ENCODE measurements at places on chromosomes 4 and X.
A peak's percentile ranks its signal among the peaks of the same experiment; 100 is the strongest.

GRCh38 chr4:28221536-28221935, 1360.9 kb downstream of the STIM2 start:
- no peak for DNase-seq

- DNase-seq, result no peak
Measured at GRCh38 chr4:187209921-187210613, 486.4 kb upstream of the FAT1 start.

- DNase-seq, result no peak
Measured at GRCh38 chrX:36199928-36200327, 280.4 kb downstream of the CFAP47 start.

GRCh38 chrX:69124108-69124507, 41.1 kb downstream of the PJA1 start:
- DNase-seq, result no peak

GRCh38 chrX:115047181-115047580, 29.8 kb upstream of the IL13RA2 start:
- no peak for DNase-seq

- DNase-seq, result no peak
Measured at GRCh38 chr4:6282314-6282771, 12.7 kb downstream of the WFS1 start.

GRCh38 chr4:132548463-132548862, 600.6 kb upstream of the PCDH10 start:
- DNase-seq, result no peak

GRCh38 chrX:55056820-55057674, 17.8 kb upstream of the PAGE2B start:
- no peak for DNase-seq

DNA sequence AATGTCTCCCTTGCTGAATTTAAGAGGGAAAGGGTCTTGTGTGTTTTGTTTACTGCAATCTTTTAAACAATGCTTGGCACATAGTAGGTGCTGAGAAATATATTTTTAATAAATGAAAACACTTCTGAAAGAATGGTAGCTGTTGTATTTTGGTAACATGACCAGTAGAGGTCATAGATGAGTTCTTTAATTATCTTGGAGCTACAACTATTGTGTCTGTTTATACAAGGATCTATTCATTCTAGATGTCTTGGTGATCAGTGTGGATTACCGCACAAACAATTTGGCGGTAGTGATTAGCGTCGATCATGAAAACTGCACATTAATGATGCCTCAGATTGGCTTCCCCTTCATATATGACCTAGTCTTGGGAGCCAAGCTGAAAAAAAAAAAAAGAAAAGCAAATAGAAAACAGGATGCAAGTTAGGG, 21.4 kb upstream of the SCRG1 start:
- DNase-seq, result no peak

DNA sequence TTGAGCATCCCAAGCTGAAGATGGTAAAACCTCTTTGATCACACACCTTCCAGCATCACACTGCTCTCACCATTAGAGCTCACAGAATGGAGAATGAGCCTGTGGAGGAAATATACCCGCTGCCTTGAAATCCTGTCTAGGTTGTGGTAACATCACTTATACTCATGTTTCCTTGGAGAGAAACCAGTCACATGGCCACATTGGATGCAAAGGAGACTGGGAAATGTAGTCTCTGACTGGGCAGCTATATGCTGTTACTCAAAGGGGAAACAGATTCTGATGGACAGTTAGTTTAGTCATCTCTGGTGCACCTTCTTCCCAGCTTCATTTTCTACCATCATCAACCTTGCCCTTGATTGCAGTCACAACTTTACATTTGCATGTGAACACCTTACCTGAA, 286.3 kb downstream of the ANKRD50 start:
- DNase-seq, result no peak

GRCh38 chr4:149708513-149709130, 107.0 kb downstream of the IQCM start:
- no peak for DNase-seq

GRCh38 chr4:41323179-41323578, 66.5 kb downstream of the UCHL1 start:
- no peak for DNase-seq

DNA sequence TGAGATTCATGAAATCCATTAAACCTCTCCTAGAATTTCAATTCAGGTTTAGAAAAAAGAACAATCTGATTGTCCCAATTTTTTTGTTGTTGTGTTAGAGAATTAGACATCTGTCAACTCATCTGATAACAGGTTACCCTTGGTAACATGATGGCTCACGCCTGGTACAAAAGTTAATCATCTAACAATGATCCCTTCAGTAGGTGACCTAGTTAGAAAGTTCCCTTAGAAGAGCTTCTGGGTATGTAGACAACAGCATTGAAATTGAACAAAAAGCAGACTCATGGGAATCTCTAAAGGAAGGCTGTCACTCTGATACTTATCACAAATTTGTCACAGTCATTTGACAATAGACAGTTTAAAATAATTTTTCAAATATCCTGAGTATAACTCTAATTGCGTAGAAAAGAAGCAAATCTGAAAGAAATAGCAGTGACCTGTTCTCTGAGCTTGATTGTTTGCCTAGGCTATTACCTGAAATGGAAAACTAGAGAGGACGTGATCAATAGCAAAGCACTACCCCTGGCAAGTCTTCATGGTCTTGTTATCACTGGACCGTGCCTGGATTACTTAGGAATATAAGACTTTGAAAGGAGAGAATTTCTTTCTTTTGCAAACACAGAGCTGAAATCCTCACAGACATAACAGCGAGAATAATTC, 880.4 kb upstream of the AGA start:
- DNase-seq, result no peak

DNA sequence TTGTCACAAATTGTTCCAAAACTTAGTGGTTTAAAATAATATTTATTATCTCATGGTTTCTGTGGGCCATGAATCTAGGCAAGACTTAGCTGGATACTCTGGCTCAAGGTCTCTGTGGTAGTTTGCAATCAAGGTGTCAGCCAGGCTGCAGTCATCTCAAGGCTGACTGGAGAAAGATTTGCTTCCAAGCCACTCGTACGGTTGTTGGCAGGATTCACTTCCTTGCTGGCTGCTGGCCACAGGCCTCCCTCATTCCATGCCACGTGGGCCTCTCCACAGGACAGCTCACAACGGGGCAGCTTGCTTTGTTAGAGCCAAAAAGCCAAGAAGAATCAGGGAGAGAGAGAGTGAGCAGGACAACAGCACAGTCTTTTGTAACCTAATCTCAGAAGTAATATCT, 101.4 kb downstream of the WWC2 start:
- peak; percentile 22 for DNase-seq

GRCh38 chr4:95949136-95949765, 109.4 kb downstream of the PDHA2 start:
- no peak for DNase-seq

DNA sequence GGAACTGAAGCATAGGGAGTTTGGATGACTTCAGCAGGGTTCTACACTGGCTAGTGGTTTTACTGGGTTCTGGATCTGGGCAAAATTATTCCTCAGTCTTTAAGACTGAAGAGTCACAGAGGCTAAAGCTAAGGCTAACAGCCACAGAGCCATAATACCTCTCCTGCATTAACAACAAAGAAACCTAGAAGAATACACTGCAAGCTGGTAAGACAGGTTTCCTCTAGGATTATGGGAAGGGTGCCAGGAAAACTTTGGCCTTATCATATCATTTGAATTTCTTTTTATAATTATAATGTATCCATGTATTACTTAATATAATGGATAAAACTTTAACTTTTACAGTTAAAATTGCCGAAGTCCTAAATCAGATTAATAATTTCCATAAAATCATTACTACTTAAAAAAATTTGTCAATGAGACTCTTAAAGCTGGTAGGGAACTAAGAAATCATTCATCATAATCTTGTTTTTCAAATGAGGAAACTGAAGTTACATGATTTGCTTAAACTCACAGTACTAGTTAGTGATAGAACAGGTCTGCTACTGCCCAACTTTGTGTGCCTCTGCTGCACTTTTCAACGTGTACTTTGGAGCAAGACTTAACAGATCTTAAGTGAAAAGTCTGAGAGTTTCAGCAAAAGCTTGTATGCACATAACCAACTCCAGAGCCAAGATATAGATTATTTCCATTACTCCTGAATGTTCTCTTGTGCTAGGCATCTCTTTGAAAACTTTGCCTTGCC, 24.2 kb upstream of the PGRMC2 start:
- no peak for DNase-seq

GRCh38 chrX:15151267-15152186, 118.4 kb downstream of the ASB9 start:
- DNase-seq, result no peak

DNA sequence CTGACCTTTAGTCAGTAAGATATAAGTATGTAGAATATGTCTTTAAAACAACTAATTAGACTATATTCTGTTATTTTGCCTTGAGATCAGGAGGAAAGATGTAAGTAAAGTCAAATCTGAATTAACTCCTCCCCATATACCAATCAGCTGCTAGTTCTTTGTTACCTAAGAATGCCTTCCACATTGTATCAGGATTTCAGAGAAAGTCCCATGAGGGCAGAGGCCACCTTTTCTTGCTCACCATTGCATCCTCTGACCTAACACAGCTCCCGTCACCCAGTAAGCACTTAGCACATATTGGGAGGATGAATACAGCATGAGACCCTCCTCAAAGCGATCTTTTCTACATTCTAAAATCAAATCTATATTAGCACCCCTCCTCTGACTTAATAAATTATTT, 87.0 kb downstream of the COL25A1 start:
- DNase-seq, result no peak

- no peak for DNase-seq
Measured at GRCh38 chr4:143199503-143199902, 14.8 kb downstream of the USP38 start.

DNA sequence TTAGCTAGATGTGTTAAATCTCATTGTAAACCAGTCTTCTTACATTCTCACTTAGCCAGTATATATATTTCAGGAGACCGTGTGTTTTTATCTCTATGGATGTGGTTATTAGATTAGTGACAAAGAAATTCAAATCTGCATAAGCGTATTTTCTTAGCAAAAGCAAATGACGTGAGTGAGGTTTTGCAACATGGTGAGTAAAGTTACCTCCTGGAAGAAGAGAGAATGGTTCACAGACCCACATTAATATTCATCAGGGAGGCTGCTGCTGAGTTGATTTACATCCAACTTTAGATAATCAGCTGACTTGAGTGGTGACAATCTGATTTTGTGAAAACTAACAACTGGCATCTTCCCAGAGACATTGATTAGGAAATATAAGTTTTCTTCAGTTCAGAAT, 589.9 kb upstream of the GALNT7 start:
- no peak for DNase-seq

DNA sequence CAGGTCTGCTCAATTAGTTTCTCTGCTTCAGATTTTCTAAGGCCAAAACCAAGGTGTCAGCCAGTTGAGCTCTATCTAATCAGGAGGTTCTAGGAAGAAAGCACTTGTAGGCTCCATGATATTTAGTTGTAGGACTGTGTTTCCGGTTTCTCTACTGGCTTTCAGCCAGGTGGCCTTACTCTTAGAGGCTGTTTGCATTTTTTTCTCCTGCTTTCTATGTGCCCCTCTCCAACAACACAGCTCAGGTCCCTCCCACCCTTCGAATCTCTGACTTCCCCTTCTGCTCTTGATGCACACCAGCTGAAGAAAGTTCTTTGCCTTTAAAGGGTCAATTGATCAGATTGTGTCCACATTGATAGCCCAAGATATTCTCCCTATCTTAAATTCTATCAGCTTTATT, 245.2 kb downstream of the RAB28 start:
- DNase-seq, result no peak

DNA sequence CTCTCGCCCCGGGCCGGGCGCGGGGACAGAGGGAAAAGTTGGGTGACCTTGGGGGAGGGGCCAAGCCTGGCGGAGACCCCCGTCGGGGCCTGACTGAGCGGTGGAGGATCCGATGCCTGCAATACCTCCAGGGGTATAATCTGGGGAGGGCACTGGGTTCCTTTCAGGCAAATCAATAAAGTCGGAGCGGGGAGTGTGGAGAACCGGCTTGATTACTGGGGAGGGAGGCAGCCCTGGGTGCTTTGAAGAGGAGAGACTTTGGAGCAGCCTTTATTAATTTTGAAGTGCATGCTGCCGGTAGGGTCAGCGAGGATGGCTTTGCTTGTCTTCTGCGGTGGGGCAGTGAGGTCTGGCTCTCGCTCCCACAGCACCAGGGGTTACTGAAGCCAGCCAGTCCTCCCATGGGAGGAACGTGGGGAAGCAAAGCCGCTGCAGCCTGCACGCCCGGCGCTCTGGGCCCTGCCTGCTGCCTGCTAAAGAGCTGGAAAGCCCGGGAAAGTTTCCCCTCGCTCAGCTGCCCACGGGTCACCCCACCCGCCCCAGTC, 403 bp upstream of the LGI2 start:
- no peak for DNase-seq

DNA sequence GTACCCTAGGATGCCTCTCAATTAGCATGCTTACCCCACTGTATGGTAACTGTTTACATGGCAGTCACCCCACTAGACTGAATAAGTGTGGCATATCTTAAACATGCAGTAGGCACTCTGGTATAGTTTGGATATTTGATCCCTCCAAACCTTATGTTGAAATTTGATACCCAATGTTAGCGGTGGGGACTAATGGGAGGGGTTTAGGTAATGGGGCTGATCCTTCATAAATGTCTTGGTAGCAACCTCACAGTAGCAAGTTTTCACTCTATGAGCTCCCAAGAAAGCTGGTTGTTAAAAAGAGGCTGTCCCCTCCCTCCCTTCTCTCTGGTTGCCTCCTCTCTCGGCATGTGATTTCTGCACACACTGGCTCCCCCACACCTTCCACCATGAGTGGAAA, 10.1 kb downstream of the TMEM150C start:
- DNase-seq, result no peak

DNA sequence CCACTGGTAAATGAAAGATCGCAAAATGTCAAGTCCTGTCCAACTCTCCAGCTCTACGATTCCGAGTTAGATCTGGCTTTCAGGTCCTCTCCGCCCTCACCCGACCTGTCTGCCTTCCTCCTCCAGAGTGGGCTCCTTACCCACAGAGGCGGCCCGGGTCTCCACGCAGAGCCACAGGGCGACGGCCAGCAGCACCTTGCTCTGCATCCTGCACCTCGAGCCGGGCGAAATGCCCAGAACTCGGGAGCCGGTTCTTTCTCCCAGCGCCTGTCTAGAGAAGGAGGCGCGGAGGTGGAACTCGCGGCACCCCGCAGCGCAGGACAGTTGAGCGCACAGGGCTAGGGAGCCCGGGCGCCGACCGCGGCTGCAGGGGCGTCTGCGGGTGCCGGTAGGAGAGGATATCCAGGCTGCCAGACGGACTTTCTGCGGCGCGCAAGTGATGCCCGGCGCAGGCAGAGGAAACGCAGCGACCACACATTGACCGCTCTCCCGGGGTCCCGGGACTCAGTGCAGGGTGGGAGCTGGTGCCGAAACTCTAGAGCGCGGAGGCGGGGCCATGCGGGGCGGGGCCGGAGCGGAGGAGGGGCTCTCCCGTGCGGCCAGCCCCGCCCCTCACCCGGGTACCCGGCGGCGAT, at the start of gene KDR:
TSS of gene KDR (minus strand) at position 509 of the 635 bp plus-strand sequence. CDS start at position 207, 302 bp downstream.
- DNase-seq, result no peak

DNA sequence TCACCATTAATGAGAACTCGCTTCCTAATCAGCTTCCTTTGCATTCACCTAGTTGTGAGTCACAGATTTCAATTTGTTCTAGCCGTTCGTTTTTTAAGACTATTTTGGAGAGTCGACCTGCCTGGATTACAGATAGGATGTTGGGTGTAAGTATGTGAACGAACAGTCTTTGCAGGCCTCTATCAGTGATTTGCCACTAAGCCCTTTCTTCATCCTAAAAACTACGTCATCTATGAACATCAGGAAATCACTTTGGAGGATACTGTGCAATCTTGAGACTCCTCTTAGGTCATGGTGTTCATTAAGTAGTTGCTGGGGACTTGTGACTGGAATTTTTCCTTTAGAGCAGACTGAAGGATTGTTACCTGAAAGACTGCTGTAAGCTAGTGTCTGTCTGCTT, 1.1 kb downstream of the POLA1 start:
- no peak for DNase-seq

Data from NCI-H446 (cell line).